ENCODE measurements at places on chromosomes 1 and 21. TPM values are rescaled to one million over a fixed set of nuclear protein-coding genes. Genes with fewer than 3 reads are reported as not detected.

The TCHH gene
- total RNA-seq, result not detected

The KCNH1 gene
- total RNA-seq, result not detected

The FAM72D gene
- 21.0 TPM for total RNA-seq

The SAMD13 gene
- 1.2 TPM for total RNA-seq

The APCS gene
- total RNA-seq, result not detected

The TFF3 gene
- not detected for total RNA-seq

The OR2L8 gene
- 0.29 TPM for total RNA-seq

The ASH1L gene
- 31.6 TPM for total RNA-seq

The CYP4X1 gene
- total RNA-seq, result not detected

The C1orf141 gene
- total RNA-seq, result not detected

The ERICH3 gene
- not detected for total RNA-seq

The CRNN gene
- not detected for total RNA-seq

The DDI2 gene
- total RNA-seq, result 34.9 TPM

The USH2A gene
- total RNA-seq, result not detected

The MFAP2 gene
- total RNA-seq, result not detected

The SMCP gene
- total RNA-seq, result not detected

All from activated CD8-positive, alpha-beta T cell treated with anti-CD3 and anti-CD28 coated beads for 36 hours (primary cell).